Glomerular endothelial cell (primary cell): ENCODE measurements at places on chromosomes 16 and 17. TPM values are rescaled to one million over a fixed set of nuclear protein-coding genes. Genes with fewer than 3 reads are reported as not detected.

DNA sequence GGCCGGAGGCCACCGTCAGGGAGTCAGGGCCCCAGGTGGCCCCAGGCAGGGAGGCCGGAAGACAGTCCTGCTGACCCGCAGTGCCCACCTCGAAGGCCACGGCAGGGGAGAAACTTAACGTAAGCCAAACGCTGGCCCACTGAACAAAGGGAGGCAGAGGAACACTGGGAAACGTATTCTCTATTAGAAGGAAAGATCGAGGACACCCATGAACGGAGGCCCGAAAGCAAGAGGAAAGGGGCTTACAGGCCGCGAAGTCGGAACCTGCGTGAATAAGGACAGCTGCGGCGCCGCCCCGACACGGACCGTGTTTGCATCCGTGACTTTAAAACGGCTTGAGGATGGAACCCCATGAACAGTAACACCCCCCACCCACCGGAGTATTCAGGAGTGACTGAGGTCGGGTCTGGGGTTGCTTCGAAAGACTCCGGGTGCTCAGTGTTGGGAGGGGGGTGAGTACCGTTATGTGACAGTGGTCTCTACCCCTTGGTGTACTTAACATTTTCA is 102.4 kb upstream of the METRNL start:
- no peak for DNase-seq

SPNS3 gene
- 0.23 and 0.24 TPM in 2 replicates for total RNA-seq

KRTAP9-7 gene
- not detected in 2 replicates for total RNA-seq

GRCh38 chr16:578870-579405 is 9.2 kb downstream of the PIGQ start:
- DNase-seq = no peak

- DNase-seq = no peak
Observed at GRCh38 chr17:68450391-68450790, 6.9 kb downstream of the WIPI1 start.

ATP2A1 gene
- 0.19 and 0.53 TPM in 2 replicates for total RNA-seq

KCNJ12 gene
- 0.58 and 1.6 TPM in 2 replicates for total RNA-seq

GRCh38 chr16:31301708-31302400 is 42.1 kb downstream of the ITGAM start:
- no peak for DNase-seq

TERB1 gene
- not detected in 2 replicates for total RNA-seq

DNA sequence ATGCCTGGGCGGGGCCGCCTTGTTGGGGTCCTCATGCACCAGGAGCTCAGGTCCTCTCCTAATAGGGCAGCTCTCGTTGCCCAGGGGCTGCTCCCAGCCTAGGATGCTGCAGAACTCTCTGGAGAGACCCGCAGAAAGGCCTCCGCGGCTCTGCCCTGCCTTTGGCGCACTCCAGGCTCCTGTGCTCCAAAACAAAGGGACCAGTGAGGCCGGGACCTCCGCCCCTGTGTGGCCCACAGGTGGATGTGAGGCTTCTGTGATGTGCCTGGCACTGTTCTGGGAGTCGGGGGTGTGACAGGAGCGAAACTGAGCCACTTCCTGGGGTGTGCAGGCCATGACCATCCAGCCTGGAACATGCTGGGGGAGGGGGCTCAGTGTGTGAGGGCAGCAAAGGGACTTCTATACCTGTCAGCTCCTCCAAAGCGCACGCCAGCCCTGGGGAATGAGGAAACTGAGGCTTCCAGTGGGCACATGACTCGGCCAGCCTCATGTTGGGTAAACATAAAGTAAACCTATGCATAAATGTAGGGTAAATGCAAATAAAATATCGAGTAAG is 153.2 kb downstream of the IRF8 start:
- DNase-seq = no peak

DNA sequence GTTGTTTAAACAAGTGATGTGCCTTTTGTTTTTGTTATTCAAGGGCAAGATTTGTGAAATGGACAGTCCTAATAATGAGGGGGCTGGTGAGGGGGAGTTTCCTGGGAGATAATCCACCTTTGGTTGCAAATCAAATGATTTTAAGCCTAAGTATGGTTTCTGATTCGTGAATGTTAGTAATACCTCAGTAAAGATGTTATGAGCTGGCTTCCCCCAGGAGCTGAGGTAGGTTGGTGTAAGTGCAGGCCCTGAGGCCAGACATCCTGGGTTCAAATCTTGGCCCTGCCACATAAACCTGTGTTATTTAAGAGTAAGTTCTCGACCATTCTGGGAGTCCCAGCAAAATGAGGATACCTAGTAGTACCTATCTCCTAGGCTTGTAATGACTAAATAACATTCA is 1.5 kb downstream of the SNX29 start:
- DNase-seq = no peak

TRIM72 gene
- total RNA-seq = not detected in 2 replicates

CCL13 gene
- not detected in 2 replicates for total RNA-seq

DNA sequence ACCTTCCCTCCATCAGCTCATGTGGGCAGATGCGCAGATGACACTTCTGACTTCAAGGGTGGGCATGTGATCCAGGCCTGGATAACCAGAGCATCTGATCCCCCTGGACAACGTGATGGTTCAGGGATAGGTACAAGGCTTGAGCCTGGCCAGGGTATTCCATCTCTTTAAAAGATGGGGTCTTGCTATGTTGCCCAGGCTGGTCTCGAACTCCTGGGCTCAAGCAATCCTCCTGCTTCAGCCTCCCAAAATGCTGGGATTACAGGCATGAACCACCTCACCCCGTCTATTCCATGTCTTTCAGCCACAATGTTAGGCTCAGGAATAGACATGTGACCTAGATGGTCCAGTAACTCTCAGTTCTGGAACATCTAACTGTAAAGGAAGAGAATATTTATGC is 20.8 kb downstream of the CRYM start:
- DNase-seq = no peak

DNA sequence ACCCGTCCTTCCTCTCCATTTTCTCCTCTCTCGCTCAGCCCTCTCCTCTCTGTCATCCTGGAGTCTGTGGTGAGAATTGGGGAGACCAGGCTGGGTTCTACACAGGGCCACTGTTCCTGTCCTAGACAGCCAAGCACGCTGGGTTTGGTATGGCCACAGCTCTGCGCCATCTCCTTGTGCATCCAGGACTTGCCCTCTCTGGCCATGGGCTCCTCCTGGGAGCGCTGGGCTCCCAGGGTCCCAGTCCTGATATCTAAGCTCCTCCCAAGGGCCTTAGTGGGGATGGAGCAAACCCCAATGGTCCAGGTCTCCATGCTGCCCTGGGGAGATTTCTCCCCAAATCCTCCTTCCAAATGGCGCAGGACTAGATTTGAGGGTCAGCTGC is 27.2 kb upstream of the ITGA3 start:
- no peak for DNase-seq

DNA sequence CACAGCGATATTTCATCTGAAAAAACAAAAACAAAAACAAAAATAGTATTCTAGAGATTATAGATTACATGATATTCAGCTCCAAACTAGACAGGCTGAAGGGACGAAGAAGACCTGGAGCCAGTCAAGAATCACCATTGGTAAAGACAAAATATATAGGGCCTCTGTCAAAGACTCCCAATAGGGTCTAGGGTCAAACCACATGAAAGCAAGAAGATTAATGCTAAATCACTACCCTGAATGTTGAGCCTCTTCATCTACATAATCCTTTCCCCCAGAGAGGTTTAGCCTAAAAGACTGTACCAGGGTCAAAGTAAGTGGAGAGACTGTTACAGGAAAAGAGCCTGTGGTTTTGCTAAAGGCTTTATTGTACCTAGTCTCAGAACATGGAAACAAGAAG is 10.8 kb upstream of the NME1 start:
- DNase-seq = no peak

MRPL27 gene
- 53.6 and 57.3 TPM in 2 replicates for total RNA-seq

C1QL1 gene
- 0.47 TPM in 1 of 2 replicates, not detected in the other for total RNA-seq

DNA sequence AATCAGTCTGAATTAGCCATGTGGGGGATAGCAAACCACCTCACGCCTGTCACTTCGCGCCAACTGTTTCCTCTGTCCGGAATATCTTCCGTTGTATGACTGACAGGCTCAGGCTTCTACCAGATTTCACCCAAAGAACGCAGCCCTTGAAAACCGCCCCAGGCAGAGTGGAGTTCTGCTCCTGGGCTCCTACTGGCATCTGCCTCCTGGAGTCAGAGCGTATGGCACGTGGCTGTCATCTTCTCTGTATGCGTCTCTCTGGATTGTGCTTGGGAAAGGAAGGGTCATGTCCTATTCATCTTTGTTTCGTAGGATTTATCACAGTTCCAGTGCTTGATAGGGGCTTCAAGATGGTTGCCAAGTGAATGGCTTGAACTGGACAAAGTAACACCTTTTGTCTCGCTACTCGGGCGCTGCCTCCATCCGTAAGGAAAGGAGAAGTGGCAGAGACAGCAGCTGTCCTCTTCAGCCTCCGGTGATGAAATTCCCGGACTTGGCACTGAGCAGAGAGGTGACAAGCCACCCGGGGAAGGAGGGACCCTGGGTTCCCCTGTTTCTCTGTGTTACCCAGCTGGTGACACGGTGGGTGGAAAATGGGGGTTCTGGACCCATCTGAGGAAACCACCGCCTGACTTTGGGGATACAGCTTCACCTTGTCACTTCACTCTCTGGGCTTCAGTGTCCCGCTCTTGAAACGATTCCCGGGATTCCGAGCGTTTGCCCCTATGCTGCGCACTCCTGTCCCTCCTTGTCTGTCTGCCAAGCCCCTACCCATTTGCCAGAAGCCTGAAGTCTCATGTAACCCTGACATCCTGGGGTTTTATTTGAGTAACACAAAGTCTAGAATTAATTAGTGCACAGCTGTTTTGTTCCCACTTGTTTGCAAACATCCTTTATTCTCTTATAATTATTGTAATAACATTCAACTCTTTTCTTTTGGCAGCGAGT is 13.9 kb downstream of the KIAA0513 start:
- no peak for DNase-seq

DNA sequence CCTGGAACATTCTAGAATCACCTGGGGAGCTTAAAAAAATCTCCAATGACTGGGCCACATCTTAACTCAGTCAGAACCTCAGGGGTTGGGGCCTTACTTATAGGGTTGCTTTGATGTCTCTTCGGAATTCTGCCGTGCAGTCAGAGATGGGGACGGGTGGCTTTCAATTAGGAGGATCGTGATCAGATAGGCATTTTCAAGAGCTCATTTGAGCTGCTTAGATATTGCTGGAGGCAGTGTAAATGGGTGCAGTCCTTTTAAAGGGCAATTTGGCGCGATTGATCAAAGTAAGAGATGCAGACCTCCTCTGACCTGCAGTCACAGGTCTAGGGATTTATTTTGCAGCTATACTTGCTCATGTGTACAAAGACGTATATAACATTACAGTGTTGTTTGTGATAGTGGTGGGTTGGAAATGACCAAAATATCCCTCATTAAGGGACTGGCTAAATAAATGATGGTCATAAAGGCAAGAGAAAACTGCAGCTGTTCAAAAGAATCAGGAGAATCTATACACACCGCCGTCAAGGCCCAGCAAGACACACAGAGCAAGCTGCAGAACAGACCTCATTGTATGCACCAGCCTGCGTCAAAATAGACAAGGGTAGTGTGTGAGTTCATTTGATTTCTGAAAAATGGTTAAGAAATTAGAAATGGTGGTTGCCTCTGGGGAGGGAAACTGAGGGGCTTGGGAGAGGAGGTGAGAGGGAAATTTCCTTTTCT is 6.3 kb upstream of the KCNG4 start:
- no peak for DNase-seq

GRCh38 chr17:40309031-40309948 is at the start of gene RARA:
RARA (plus strand) TSS chr17:40309180; CDS start chr17:40331219, 22,039 bp downstream.
- no peak for DNase-seq

DNA sequence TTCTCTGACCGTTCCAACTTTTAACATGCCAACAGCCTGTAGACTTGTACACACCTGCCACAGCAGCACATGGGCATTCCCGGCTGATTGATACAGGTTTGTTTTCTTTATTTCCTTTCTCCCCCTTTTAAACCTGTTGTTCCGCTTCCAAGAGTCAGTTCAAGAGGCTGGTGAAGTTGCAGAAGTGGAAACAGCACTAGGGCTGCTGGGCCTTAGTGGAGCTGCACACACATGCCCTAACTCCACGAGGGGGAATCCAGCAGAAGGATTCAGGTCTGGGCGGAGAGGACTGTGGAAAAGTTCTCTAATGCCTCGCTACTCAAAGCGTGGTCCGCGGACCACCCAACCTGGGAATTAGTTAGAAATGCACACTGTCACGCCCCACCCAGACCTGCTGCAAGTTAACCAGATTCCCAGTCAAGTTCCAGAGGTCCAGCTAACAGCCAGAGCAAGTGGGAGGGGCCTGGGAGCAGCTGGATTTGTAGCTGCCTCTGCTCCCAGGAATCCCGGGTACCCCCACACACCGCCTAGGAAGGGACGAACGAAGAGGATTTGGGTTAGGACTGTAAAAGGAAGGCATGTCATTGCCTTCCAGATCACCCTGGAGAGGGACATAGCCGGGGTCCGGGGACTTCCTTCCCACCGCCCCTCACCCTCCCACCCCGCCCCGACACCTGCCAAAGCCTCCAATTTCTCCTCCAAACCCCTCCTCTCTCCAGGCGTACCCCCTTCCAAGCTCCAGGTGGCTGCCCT is 542 bp downstream of the SLC39A11 start:
- DNase-seq = no peak

KRT14 gene
- not detected in 2 replicates for total RNA-seq

GRCh38 chr17:47629826-47630225 is 19.9 kb upstream of the KPNB1 start:
- no peak for DNase-seq

DNA sequence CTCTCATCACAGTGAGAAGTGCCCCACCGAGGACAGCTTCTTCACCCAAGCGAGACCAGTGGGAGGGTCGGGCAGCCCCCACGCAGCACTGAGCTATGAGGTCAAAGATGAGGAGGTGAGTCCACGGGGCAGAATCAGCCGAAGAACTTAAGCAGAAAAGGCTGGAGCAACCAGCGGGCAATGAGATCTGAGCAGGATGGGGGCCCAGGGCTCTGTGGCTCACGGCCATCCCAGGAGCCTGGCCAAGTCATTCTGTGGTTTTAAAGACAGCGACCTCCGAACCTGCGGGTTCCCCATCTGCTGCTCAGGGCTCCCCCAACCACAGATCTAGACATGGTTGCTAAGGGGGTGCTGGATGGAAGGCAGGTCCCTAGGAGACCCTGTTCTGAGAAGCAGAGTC is 202.6 kb downstream of the RBFOX3 start:
- no peak for DNase-seq

DNA sequence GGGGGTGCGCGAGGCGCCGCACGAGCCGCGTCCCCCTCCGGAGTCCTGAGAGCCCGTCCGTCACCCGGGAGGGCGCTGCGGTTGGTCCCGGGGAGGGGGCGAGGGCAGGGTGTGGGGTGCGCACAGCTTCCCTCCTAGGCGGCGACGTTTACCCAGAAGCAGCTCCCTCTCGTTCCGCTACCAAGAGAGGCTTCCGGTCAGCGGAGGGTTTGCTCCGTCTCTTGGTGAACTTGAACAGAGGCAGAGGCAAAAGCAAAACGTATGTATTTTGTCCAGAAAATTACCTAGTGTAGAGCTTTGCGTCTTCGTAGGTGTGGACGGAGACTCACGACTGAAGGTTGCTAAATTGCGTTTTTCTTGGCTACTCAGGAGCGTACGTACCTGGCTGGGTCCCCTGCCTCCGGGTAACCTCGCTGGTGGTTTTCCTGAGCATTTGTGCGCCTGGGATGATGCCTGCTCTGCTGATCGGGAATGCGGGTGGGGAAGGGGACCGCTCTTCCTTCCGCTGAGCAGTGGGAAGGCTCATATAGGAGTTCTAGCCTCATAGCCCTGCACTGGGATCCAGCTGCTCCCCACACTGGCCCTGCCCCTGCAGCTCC is 833 bp downstream of the WSCD1 start:
- DNase-seq = no peak

PCGF2 gene
- 15.8 and 24.1 TPM in 2 replicates for total RNA-seq

GRCh38 chr17:7984904-7985303 is 17.5 kb upstream of the GUCY2D start:
- DNase-seq = no peak

NKD1 gene
- under 0.01 TPM in 1 of 2 replicates, not detected in the other for total RNA-seq
